ENCODE measurements at places on chromosomes 3 and 15.

- peak; percentile 44 for DNase-seq
These were observed 9.4 kb downstream of the SNX1 start for GRCh38 chr15:64105113-64105704.

DNA sequence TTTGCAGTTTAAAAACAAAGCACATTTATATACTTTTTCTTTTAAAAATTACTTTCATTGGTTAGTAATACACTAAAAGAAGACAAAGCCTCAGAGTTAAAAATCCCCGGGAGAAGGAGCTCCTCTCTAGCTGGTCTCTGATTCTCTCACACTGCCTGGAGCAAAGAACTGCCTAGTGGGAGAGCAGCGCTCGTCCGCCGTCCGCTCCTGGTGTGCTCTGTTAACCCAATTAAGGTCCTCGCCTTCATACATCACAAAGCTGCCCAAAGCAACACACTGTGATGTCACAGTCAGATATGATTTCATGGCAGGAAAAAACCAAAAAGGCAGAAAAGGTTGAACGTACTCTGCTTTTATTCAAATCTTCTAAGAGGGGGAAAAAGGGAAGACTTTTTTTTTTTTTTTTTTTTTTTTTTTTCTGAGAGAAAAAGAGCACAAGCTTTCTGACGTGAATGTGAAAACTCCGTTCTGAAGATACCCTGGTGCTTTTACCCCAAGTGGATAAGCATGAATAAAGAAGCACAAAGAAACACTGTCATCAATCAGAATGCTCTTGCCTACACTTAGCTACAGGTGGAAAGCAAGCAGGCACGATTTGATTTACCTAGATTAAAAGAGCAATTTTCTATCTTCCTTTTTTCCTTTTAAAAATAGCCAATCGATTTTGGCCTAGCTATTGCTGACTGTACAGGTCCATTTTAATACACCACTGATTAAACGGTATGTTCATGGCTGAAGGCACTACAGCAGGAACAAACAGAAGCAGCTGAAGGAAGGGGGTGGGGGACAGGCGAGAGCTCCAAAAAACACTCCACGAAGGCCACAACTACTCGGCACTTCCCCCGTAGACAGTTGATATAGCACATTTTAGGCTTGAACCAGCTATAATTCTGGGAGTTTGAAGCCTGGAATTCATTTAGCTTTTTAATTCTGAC is 115.2 kb downstream of the TIGIT start:
- no peak for DNase-seq

DNA sequence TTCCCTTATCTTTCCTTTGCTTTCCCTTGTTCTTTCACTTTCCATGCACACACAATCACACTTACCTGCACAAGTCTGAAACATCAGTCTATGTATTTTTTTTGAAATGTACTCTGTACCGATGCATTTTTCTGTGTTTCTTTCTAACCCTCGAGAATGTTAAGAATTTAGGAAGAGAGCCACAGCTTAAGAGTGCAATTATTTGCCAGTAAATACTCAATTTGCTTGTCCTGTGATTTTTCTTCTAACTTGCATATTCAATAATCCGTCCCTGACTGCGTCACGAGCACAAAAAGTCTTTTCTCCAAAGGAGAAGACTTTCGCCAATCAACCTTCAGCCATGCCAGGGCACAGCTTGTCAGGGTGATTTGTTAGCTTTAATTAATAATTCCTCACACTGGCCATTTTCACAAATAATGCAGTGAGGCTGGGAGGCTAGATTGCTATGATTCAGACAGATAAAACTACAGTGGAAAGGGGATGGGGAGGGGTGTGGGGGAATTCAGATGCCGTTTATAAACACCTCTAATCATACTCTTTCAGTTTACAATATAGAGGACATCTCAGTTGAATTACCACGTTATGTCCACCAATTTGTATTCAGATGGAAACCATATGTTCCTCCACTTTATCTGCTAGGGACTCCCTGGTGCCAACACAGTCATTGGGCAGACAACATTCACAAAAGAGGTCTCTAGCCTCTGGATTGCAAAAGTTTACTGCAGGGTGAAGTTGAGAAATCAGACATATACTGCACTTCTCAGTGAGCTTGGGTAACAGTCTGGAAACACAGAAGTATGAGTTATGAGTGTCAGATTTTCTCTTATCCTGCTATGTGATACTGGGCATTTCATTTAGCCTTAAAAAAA is 388.0 kb downstream of the ZBTB20 start:
- DNase-seq: peak; percentile 3

DNA sequence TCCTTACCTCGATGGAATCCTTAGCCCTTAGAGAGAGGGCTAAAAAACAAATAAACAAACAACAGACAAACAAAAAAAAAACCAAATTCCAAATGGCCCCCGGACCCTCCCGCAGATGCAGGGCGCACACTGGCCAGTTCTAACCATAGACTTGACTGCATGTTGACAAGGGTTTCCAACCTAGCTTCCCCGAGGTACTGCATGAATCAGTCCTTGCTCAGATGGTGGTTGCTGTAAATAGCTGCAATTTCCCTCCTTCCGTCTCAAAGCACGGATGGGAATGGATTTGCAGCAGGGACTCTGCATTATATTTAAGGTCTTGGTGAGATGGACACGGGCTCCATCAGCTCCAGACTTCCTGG is 162.8 kb downstream of the CD47 start:
- DNase-seq: peak; percentile 39

- no peak for DNase-seq
These were observed 105.9 kb upstream of the SKOR1 start for GRCh38 chr15:67719330-67719959.

DNA sequence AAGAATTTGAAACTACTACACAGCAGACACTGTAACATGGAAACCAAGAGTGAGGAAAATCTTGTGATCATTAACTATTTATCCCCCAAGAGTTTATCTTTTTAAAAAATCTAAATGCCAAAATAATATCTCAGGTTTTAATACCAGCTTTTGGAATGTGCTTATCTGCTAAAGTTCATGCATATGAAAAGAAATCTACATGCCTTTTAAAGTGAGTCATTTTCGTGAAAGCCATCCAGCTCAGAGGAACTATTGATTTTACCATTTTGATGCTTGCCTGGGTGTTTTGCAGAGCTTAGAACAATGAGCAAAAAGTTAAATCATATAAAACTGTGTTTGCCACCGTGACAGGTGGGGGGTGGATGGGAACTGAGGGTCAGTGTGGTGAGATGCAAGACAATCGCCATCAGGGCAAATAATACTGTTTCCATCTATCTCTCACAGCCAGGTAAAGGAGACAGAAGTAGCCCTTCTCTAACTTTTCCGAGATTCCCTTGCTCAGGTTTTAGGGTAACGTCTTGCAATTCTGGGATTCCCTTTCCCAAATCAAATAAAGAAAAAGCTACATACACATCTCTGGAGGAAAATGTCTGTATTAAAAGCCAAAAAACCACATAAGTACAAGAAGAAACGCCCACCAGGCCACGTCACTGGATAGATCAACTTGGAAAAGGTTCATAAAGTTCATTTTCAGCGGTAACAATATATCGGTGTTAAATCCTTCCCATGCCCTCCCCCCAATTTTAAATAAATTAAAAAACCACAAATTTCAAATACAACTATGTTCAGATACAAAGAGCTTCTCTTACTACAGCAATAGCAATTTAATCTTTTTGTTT is 2.0 kb downstream of the TMEM158 start:
- peak; percentile 34 for DNase-seq

- no peak for DNase-seq
These were observed 40.8 kb upstream of the BHLHE40 start for GRCh38 chr3:4938281-4938982.

- DNase-seq: peak; percentile 52
These were observed 15.7 kb upstream of the ZXDC start for GRCh38 chr3:126491221-126492013.

DNA sequence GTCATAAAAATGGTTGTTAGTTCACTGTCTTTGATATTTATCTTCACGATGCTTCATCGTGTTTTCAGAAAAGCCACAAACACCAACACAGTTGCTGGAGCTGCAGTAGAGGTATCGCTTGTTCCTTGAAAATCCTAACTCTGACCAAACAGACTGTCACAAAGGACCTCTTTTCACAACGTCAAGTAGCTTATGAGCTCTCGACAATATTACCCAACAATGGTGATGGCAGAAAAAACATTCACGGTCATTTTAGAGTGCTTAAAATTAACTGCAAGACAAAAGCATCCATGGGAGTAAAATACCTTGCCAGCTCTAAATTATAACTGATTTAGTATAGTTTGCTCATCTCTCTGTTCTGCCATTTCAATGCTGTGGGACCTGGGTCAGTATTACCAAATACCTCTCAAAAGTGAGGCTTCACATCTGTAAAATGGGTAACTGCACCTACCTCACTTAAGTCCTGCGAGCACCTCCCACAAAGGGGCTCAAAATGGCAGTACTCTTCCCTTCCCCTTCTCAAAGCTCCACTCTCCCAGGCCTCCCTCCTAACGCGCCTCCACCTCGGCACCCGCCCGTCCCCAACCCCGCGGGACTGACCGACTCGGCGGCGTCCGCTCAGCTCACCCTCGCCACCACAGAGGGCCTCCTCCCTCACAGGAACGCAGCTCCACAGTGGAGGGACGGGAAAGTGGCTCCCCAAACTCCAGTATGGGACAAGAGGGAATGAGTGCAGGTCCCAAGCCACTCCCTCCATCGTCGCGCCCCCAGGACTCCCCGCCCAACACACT is 546 bp downstream of the TRIM59 start:
- no peak for DNase-seq

- DNase-seq: no peak
These were observed 392.7 kb downstream of the PTPRG start for GRCh38 chr3:61954097-61954540.

GRCh38 chr3:56825567-56826438 is 24.1 kb upstream of the ARHGEF3 start:
- DNase-seq: no peak

DNA sequence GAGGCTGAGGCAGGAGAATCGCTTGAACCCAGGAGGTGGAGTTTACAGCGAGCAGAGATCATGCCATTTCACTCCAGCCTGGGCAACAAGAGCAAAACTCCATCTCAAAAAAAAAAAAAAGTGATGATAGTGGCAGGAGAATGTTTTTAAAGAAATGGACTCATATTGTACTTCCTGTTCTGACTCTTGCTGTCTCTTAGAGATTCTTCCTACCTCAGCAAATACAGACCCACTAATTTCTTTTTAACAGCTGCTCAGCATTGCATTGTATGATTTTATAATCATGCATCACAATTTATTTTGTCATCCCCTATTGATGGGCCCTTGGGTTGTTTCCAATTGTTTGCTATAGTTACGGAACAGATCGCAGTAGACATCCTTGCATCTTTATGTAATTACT is 8.8 kb upstream of the ANKDD1A start:
- no peak for DNase-seq

DNA sequence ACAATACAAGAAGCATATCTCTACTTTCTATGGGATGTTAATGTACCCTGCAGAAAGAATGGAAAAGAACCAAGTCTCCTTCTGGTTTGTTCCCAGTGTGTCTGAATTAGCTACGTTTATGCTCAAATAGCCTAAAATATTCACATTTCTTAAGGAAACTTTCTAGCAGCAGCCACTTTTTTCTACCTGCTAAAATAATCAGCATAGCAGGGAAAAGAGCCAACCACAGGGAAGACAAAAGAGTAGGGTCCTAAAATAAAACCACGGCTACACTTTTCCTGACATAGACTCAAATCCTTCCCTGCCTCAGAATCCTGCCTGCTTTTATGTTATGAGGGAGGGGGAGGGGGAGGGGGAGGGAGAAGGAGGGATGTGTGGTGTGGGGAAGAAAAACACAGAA is 136.7 kb downstream of the GBE1 start:
- no peak for DNase-seq

DNA sequence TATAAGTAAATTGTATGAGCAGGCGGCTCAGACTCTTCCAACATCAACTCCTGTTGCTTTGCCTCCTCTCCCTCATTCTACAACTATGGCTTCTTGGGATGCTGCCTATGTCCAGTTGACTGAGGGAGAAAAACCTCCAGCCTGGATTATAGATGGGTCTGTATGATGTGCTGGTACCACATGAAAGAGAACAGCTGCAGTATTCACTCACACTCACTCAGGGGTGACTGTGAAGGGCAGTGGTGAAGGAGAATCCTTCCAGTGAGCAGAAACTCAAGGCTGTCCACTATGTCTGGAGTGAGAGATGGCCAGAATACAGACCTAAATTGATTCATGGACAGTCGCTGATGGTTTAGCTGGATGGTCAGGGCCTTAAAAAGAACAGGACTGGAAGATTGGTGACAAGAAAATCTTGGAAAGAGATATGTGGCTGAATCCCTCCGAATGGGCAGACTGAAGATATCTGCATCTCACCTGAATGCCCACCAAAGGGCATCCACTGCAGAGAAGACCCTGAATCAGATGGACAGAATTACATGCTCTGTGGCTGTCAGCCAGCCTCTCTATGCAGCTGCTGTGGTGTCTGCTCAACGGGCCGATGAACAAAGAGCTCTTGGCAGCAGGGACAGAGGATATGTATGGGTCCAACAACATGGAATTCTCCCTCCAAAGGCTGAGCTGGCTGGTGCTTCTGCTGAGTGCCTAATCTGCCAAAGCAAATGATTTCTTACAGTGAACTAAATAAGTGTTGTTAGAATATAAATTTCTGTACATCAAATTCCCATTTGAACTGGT is 1.9 kb upstream of the BCL2L10 start:
- DNase-seq: no peak

GRCh38 chr3:108296239-108296638 is at the start of gene HHLA2:
Gene HHLA2, plus strand, starts transcription at chr3:108296548. Its CDS starts 55,266 bp downstream, at chr3:108351814.
- DNase-seq: no peak

GRCh38 chr3:148964809-148965208 is 26.5 kb upstream of the GYG1 start:
- DNase-seq: no peak

DNA sequence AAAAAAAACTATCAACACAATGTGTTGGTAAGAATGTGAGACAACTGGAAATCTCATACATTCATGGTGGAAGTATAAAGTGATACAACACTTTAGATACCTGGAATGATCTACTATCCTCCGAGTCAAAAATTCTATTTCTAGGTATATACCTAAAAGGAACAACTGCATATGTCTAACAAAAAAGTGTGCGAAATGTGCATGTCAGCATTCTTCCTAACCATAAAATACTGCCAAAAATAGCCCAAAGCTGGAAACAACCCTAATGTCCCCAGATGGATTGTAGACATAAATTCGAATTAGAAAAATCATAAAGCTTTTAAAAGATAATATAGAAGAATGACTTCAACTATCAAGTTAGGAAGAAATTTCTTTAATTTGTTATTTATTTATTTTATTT is 51.2 kb upstream of the FGF12 start:
- no peak for DNase-seq

DNA sequence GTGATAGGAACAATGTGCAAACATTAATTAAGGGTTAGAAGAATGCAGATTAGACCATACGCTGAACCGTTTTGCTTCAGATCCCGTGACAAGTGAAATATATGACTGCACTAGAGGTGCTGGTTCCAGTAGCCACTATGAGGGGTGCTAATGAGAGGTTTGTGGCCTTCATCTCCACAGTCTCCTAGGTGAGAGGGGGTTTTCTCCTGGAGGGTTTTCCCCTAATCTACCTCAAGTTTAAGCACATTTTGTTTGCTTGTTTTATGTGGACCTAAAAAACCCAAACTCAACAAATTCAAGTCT is 13.7 kb upstream of the SHF start:
- no peak for DNase-seq

- no peak for DNase-seq
These were observed 98.9 kb upstream of the SPRED1 start for GRCh38 chr15:38153781-38154180.
